ENCODE measurements at places on chromosomes 7 and 10.

GRCh38 chr10:20446561-20447193 lies 450.4 kb downstream of the NEBL start:
- no peak for DNase-seq

GRCh38 chr7:11858026-11858425 lies 26.0 kb upstream of the THSD7A start:
- no peak for DNase-seq

- DNase-seq, result no peak
Observed at GRCh38 chr7:155594961-155595366, 48.6 kb upstream of the CNPY1 start.

GRCh38 chr7:148975896-148976295 lies 52.4 kb downstream of the PDIA4 start:
- no peak for DNase-seq

DNA sequence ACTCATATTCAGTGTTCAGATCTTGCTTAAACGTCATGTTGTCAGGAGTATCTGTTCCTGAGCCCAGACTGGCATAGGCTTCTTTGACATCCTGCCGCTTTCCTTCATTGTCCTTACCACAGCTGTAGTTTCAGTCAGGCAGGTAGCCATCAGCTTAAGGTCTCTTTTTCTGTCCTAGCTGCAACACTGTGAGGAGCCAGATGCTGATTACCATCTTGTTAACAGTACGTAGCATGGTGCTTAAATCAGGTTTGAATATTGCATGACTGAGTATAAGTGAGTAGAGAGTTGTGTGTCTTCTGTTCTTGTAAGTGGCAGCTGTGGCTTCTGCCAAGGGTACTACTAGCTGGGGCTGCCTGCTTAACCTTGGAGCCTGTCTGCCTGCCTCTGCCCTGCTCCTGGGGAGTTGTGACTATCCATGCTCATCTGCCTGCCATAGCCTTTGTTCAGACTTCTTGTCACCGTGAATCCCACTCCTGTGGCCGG lies 92.6 kb downstream of the MAPK8 start:
- DNase-seq, result no peak

Data from fibroblast of gingiva (primary cell).